Stimulated activated CD8-positive, alpha-beta memory T cell treated with anti-CD3 and anti-CD28 coated beads, Interleukin-15, amount 100 ng/mL, for 48 hours (primary cell): ENCODE measurements at places on chromosomes 11 and 22.

GRCh38 chr11:9150926-9151325 is 59.5 kb upstream of the SCUBE2 start:
- no peak for DNase-seq

- no peak for DNase-seq
Observed at GRCh38 chr11:10539339-10539738, 1.6 kb downstream of the RNF141 start.

DNA sequence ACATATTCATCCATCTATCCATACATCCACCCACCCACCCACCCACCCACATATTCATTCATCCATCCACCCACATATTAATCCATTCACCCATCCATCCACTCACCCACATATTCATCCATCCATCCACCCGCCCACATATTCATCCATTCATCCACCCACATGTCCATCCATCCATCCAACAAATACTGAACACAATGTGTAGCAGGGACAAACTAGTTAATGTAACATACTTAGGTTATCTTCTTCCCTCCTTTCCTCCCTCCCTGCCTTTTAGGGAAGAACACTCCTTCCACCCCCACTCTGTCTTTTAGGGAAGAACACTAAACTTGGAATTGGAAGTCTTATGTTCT is 39.4 kb downstream of the MCM5 start:
- no peak for DNase-seq

DNA sequence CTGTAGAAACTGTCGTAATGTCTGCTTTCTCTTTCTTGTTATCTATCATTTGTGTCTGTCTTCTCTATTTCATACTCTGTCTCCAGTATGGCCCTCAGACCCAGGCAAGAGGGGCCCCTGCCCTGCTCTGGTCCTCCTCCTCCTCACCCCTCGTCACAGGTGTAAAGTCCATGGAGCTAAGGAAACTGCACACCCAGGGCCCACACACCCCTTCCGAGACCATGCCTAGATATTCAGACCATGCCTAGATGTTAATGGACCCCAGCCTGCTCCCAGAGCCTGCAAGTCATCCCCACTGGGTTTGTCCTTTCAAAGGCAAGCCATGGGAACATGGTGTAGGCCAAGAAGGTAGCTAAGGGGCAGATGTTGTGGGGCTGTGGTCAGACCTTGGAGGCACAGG is 24.1 kb upstream of the ANO1 start:
- DNase-seq, result no peak

- DNase-seq, result no peak
Observed at GRCh38 chr11:45933846-45934579, 11.6 kb downstream of the LARGE2 start.

GRCh38 chr11:117871160-117871559 is 5.3 kb downstream of the FXYD6 start:
- no peak for DNase-seq

DNA sequence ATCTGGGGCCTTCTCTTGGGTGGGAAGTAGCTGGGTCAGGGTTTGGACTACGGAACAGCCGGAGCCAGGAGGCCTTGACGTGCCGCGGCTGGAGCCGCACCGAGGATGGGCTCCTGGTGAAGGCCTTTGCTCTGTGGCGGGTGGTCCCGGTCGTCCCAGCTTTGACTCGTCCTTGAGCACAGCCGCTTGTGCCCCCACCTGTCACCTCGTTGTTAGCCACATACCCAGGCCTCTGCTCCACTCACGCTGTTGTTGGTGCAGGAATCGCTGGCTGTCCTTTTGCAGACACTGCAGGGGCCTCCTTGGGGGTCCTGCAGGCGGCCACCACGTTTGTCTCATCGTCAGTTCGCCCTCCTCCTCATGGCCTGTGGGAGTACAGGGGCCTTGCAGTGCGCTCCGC is 17.1 kb downstream of the PHRF1 start:
- no peak for DNase-seq

GRCh38 chr11:64436000-64436399 is 77.0 kb downstream of the RPS6KA4 start:
- DNase-seq, result no peak

- no peak for DNase-seq
Observed at GRCh38 chr11:100876815-100877520, 189.9 kb downstream of the ARHGAP42 start.

DNA sequence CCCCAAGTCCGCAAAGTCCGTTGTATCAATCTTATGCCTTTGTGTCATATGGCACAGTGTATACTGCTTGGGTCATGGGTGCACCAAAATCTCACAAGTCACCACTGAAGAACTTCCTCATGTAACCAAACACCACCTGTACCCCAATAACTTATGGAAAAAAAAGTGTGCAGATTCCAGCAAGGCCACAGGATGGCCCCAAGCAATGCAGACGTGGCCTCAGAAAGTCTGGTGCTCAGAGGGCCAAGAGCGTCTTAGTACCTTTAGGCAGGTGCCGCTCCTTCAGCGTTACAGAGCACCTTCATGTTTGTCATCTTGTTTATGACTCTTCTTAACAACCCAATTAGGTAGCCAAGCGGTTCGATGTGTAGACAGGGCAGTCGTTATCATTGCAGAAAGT is 65.3 kb downstream of the PRDM11 start:
- no peak for DNase-seq

DNA sequence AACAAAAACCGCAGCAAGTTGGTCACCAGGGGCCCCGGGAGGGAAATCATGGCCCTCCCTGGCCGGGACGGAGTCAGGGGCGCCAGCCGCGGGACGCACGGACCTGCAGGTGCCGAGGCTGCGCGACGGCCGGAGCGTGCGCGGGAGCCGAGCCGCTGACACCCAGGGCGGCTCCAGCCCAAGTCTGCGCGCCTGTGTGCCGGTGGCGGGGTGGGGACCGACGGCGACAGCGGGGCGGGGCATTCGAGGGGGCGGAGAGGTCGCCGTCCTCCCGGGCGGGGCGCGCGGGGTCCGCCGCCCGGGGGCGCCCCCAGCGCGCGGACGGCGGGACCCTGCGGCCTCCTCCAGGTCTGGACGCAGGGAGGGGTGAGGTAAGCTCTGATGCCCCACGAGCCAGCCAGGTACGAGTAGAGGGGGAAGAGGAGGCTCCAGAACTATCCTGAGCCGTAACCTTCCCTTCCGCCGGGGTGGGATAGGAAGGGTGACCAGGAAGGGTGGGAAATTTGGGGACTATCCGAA is at the start of gene ESAM:
Gene ESAM, minus strand, starts transcription at position 186 of the 519 bp plus-strand sequence. Its CDS starts 136 bp downstream, at position 50.
- peak; percentile 63 for DNase-seq

DNA sequence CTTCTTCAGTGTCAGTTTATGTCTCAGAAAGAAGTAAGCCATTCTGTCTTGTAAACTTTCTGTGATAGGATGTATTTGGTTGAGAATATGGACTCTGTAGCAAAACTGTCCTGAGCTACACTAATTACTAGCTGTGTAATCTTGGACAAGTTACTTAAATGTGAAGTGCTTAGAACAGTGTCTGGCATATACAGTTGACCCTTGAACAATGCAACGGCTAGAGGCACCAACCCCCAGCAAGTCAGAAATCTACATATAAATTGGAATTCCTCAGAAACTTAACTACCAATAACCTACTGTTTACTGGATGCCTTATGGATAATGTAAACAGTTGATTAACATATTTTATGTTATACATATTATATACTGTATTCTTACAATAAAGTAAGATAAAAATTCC is 68.7 kb upstream of the GRK2 start:
- DNase-seq, result no peak

DNA sequence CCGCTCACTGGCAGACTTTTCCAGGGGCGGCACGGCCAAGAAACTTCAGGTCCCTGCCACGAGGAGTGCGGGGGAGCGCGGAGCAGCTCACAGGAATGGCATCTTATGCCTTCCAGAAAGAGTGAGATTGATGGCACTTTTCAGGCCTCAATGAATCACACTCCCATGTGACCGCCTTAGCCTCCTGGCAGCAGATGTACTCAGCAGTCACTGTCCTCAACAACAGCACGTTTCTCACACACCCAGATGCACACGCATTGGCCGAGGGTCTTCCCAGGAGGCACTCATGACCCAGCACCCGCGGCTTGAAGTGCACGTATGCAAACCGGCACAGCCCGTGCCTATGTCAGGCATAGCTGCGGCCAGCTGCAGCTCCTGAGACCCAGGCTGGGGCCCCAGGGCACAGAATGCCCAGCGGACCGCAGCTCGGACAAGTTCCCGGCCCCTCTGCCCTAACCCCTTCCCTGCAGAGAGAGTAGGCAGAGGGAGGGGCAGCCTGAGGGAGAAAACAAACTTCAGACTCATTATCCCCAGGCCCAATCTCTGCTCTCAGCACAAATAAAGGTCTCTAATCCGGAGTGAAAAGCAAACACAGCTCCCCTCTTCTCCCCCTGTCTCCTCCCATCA is 48.3 kb downstream of the RPUSD4 start:
- DNase-seq, result no peak

DNA sequence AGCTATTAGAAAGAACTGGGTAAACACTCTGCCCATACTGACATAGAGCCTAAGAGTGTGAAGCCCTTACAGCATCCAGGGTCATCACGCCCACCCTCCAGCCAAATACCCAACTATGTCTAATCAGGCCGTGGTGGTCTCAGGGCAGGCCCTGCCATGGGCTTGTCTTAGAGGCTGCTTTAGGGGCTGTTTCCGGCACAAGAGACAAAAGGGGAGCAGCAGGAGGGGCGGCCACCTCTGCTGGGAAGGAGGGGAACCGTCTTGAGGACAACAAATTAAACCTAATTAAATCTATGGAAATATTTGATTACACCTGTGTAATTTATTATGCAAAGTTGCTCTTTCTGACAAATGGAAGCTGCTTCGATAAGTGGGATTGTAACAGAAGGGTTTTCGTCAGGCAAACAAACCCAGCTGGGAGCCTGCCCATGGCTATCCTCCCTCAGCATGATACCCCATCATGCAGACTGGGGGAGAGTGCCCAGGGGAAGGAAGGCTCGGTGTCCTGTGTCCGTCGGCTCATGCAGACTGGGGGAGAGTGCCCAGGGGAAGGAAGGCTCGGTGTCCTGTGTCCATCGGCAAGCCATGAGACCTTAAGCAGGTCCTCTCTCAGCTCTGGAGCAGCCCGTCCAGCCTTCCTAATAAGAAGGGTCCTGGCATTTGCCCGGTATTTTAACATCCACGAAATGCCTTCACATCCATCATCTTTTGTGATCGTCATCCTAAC is 163.6 kb upstream of the B3GAT1 start:
- no peak for DNase-seq

DNA sequence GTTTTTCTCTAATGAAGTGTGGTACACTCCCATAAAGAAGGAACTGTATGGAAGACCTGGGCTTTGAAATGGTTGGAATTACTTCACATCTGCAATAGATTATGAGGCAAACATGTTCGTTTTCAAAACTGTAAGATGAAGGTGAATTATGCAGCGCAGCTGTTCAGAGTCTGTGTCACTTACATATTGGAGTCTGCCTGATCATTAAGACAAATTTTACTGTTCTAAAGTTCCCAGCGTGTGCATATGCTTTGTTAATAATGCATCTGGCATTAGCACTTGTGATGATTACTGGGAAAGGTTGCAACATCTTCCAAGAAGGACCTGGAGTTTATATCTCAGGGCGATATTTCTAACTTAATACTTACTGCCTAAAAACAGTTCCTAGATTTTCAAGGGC is 255.2 kb upstream of the ZC3H12C start:
- DNase-seq, result no peak

DNA sequence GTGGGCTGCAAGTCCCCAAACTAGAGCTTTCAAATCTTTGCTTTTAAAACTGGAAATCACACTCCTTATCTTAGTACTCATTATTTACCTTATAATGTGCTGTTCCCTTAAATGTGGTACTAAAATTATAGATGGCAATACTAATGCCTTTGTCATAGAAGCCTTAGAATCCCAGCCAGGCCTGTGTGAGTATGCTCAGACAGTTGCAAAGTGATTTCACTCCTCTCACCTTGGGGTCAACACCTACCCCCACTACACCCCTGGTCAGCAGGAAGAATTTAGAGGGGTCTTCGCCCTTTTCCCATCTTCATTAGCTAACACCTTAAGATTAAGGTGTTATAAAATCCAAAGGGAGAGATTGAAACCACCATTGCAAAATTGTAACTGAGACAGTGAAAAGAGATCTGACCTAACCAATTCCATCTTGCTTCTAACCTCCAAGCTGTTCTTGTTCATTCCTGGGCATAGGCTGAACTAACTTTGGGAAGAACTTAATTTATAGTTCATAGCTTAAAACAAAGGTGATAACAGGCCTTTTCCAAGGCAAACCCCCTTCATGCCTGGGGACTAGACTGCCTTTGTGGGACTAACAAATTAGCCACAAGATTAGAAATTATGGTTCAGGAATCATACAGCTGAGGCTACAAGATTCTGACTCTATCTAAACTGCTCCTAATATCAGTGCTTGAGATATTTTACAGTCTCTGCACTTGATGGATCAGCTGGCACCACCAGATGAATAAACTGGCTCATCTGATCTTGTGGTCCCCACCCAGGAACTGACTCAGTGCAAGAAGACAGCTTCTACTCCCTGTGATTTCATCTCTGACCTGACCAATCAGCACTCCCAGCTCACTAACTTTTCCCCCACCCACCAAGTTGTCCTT is 10.4 kb upstream of the MRPL17 start:
- DNase-seq, result peak; percentile 54

DNA sequence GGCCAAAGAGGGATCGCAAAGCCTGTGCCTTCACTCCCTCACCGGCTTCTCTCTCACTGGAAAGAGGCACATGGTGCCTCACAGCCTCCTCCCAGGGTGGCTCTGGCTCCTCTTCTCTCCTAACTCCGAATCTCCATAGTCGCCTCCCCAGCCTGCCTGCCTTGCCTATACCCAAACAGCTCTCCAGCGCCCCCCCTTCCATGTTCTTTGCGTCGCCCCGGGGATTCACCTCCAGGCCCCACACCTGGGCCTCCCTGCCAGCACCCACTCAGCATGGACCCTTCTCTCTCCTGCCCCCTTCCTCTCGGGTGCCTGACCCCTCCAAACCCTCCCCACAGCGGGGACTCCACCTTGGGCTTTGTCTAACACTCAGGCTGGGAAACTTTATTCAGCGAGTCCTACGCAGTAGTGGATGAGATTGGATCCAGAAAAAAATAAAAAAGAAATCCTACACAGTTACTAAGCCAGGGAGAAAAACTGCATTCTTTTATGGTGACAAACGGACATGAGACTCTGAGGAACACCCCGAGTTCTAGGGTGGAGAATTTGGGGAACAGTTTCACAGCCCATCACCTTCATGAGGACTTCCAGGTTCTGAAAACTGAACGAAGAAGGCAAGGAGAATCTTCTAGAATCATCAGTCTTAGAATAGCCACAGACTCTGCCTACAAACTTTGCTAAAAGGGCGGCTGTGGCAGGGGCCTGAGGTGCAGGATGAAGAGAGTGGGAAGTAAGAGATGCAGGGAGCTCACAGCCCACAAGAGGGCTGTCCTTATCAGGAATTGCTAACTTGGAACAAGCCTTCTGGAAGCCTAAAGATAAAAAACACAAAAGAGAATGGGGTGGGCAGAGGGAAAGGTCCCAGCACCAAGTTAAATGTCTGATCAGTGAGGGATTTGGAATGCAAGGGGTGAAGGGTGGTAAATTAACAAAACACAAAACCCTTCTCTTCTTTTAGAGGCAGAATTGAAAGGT is 5.3 kb downstream of the PPM1F start:
- DNase-seq, result no peak

DNA sequence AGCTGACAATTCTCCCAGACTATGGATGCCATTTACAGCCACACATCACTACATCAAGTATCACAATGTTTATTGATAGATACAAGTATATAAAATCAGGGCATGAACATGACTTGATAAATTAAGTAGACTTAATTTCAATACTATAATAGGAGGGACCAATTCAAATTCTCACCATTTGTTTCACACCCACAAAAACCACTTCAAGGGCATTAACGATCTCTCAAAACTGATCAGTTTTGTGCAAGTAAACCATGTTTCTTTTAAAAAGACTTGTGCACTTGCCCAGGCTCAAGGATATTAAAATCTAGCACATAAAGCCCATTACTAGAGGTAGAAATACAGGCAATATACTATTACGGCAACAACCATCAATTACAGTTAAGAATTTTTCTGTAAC is 11.7 kb downstream of the EIF4G2 start:
- no peak for DNase-seq

GRCh38 chr11:60891103-60891741 is 15.2 kb downstream of the PRPF19 start:
- no peak for DNase-seq
